Amygdala (tissue), 56 donors: ENCODE measurements at places on chromosomes 5 and 9.
A peak's percentile ranks its signal among the peaks of the same experiment; 100 is the strongest.

GRCh38 chr5:109877670-109878045, 187.9 kb downstream of the MAN2A1 start:
- no peak for DNase-seq

DNA sequence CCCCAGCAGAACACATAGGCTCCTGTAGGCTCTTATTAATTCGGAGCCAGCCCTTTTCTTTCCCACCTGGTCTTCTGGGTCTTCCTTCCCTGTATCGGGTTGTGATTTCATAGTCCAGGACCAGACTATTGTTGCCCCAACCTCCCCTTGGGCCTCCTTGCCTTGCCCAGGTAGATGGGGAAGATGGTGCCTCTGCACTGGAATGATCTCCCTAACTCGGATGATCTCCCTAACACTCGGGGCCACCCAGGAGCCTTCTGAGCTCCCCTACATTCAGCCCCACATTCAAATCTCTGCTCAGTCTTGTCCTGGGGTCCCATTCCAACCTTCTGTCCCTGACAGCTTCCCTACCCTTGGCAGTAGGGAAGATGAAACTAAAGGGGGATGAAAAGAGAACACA, 2.7 kb upstream of the IRF1 start:
- DNase-seq = no peak

DNA sequence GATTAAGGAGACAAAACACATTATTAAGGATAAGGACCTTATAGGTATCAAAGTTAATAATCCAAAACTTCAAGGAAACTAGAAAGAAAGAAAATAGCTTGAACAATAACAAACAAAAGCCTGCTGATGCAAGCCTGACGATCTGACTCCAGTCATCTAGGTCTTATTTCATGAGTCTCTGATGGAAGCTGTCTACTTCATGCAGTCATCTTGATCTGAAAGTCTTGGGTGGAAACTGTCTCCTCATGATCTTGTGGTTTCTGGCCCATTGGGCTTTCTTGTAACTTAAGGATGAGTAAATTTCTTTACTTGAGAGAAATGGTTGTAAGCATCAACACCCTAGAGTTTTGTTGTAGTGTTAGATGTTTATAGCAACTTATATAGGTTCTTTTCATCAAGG, 20.6 kb upstream of the PSIP1 start:
- no peak for DNase-seq

- DNase-seq = no peak
Observed at GRCh38 chr5:42828671-42829070, 17.0 kb upstream of the SELENOP start.

DNA sequence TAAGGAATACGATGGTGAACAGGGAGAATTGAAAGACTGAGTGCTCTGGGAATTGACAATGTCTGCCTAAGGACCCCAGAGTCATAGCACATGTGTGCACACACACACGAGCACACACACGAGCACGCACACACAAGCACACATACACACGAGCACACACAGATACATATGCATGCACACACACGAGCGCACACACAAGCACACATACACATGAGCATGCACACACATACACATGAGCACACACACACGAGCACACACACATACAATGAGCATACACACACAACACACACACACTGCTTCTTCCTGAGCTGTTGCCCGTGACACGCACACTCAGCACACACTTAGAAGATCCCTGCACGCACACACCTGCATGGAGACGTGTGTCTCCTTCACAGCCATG, 10.9 kb upstream of the UNC5A start:
- DNase-seq = no peak

GRCh38 chr9:69599232-69599971, 72.8 kb downstream of the APBA1 start:
- no peak for DNase-seq

- DNase-seq = no peak
Observed at GRCh38 chr5:174616036-174616435, 108.3 kb upstream of the MSX2 start.

DNA sequence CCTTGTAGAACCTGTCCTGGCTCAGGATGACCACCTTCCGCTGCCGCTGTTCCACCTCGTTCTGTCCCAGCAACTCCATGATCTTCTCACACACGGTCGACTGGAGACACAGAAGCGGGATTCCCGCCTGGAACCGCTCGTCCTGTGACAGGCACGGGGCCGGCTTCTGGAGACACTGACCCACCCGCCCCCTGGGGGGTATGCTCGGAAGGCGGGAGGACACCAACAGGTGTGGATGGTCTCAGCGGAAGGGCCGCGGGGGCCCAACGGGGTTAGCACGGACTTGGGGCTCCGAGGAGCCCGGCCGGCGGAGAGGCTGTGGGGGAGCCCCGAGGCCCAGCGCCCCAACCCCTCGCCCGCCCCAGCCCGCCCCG, 530 bp downstream of the UCK1 start:
- no peak for DNase-seq

DNA sequence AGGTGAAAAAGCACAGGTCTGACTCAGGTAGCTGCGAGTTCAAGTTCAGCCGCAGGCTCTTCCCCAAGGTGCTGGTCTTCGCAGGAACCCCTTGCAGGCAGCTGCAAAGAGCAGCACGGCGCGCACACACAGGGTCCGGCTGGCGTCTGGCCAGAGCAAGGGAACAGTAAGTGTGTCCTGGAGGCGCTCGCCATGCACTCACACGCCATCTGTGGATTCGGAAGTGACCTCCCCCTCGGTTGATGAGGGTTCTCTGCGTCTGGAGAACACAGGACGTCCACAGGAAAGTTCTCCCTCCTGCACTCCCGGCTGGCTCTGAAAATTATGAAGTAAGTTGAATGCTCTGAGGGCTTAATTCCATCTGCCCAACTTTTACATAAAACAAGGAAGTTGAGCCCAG, 14.0 kb upstream of the EGFL7 start:
- no peak for DNase-seq

GRCh38 chr9:129166623-129167557, 11.2 kb downstream of the IER5L start:
- DNase-seq = no peak

- DNase-seq = no peak
Observed at GRCh38 chr5:141787376-141787775, 90.8 kb downstream of the PCDH1 start.

DNA sequence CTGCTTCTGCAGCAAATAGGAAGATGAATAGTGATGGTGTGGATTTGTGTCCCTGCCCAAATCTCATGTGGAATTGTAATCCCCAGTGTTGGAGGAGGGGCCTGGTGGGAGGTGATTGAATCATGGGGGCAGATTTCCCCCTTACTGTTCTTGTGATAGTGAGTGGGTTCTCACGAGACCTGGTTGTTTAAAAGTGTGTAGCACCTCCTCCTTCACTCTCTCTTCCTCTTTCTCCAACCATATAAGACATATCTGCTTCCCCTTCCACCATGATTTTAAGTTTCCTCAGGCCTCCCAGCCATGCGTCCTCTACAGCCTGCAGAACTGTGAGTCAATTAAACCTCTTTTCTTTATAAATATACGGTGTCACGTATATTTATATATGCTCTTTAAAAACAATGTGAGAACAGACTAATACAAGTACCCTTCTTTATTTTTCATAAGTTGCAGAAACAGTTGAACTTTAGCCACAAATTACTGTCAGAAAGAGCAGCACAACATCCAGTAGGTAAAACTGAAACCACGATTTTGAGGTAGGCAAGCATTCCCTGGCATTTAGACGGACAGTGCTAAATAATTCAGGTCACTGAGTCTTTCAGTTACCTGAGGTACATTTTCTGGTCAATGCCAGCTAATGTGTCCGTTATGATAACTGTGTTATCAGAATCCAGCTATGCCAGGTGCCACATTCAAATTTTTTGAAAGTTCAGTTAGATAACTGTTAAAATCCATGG, 79.3 kb upstream of the SPEF2 start:
- DNase-seq = no peak

DNA sequence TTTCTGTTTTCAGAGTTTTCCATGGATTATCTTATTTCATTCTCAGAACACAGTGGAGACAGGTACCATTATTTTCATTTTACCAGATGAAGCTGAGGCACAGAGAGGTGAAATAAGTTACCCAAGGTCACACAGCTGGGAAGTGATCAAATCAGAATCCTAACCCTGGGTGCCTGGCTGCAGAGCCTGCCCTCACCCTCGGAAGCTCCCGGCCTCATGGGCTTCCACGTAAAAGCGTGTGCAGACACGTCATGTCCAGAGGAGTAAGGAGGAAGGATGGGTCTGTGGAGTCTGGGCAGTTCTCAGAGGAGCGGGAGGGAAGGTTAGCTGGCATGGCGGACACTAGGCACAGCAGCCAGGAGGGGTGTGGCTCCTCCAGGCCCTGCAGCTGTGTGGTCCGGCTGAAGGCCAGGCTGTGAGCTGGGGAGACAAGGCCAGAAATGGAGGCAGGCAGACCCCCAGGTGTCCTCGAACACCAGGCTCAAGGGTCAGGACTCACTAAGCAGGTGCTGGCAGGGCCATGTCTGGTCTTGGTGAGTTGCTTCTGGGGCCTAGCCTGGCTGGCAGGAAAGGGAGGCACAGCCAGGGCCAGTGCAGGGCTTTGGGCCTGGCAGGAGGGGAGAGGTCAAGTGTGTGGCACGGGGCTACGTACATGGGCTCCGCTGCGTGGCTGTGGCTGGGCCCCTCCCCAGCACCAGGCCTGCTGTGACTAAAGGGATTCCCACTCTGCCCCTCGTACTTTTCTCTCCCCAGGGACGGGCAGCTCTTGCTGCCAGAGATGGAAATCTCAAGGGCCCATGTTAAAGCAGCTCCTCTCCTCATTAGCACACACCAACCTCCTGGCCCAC, 5.6 kb downstream of the TBC1D9B start:
- DNase-seq = no peak

- no peak for DNase-seq
Observed at GRCh38 chr9:72911816-72912215, 41.0 kb downstream of the ALDH1A1 start.

GRCh38 chr5:158861366-158861765, 238.3 kb downstream of the EBF1 start:
- DNase-seq = no peak

DNA sequence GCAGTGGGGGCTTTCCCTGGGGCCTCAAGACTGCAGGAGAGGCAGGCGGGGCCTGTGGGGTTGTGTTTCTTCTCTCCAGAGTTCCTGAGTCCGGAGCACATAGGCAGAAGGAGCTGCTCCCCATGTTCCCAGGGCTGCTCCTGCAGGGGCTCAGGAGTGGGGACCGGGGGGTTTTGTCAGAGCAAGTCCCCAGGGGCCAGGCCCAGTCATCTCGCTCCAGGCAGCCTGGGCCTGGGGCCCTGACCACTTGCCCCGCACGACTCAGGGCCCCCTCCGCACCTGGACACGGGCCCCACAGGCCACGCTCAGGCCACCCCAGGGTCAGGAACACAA, 22.0 kb upstream of the SLC6A19 start:
- no peak for DNase-seq

DNA sequence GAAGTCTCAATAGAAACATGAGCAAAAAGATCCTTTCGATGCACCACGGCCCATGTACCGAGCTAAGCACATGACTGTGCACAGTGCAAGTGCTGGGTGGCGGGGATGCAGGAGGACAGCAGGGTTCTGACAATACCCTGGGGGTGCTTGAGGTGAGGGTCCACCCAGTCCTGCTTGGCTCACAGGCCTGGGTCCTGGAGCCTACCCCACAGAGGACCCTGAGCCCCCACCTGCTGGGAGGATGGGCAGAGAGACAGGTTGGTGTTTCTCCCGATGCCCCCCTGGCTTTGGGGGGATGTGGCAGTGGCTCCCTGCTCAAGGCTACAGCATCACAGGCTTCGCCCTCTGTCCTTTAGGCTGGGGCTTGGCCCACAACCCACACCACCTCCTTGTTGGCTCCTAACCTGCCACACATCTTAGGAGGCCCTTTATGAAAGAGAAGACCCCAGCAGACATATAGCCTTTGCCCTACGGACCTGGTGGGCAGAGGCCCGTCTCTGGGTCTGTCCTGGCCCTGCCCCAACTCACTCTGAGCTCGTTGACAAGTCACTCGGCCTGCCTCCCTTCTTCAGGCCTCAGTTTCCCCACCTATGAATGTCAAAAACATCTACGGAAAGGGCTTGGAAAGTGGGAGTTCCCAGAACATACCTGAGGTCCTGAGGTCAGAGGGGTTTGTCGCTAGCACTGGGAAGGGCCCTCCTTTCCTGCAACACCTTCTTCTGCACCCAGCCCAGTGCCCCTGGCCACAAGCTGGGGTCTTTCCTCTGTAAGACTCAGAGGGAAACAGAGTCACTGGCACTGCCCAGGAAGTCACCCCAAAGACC, 50.3 kb downstream of the BARX1 start:
- DNase-seq = no peak

- DNase-seq = no peak
Observed at GRCh38 chr5:178160176-178160575, 6.5 kb upstream of the NHP2 start.

DNA sequence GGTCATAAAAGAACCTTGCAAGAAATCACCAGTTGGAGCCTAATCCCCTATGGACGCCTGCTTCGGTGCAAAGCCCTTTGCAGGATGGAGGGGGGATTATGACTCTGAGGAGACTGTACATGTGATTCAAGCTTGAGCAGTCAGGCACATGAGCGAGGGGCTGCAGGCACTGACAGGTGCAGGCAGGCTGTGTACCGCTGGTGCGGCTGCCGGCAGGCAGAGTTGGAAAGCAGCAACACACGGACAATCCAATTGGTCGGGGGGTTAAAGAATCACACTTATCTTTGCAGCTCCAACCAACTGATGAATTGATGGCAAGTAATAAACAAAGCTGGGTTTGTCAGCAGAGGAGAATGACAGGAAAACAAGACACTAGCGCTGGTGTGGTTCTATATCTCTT, 5.7 kb downstream of the WHRN start:
- DNase-seq = peak; percentile 55

DNA sequence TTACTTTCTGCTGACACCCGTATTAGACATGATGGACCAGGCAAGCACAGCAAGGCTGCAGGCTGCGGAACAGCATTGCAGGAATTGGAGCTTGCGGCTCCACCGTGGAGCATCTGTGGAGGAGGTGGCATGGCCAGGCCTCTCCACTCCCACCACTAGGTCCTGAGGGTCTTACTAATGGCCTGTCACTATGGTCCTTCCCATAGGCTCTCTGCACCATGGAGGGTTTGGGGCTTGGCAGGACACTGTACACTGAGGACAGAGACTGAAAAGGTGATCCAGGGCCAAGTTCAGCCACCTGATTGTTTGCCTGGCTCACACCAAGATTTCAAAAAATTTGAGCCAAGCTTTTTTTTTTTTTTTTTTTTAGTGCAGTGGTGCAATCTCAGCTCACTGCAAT, 14.3 kb upstream of the ZBTB43 start:
- no peak for DNase-seq

DNA sequence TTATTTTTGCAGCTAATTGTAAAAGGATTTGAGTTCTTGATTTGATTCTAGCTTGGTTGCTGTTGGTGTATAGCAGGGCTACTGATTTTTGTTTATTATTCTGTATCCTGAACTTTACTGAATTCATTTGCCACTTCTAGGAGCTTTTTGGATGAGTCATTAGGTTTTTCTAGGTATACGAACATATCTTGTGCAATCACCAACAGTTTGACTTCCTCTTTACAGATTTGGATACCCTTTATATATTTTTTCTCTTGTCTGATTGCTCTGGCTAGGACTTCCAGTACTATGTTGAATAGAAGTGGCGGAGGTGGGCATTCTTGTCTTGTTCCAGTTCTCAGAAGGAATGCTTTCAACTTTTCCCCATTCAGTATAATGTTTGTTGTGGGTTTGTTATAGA, 210.8 kb downstream of the FGF10 start:
- no peak for DNase-seq

GRCh38 chr5:84825606-84826005, 440.9 kb upstream of the EDIL3 start:
- DNase-seq = no peak
